Inflammatory macrophage (primary cell): ENCODE measurements at places on chromosomes 16 and 17.

DNA sequence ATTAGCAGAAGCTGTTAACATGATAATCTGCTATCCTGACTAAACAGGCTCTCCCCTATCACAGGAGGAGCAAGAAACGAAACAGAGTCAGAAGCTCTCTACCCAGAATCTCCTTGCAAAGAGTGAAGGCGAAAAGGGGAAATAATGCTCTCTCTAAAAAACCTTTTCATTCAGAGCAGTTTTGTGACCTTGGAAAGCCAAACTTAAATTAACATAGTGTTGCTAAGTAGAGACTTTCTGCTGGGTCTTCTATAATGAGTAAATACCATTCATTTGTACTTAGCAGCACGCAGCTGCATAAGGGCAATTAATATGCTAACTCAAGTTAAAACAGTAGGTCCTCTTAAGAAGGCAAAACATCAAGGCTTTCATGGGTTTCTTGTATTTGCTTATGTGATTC is 101.7 kb upstream of the GPR139 start:
- no peak for DNase-seq

DNA sequence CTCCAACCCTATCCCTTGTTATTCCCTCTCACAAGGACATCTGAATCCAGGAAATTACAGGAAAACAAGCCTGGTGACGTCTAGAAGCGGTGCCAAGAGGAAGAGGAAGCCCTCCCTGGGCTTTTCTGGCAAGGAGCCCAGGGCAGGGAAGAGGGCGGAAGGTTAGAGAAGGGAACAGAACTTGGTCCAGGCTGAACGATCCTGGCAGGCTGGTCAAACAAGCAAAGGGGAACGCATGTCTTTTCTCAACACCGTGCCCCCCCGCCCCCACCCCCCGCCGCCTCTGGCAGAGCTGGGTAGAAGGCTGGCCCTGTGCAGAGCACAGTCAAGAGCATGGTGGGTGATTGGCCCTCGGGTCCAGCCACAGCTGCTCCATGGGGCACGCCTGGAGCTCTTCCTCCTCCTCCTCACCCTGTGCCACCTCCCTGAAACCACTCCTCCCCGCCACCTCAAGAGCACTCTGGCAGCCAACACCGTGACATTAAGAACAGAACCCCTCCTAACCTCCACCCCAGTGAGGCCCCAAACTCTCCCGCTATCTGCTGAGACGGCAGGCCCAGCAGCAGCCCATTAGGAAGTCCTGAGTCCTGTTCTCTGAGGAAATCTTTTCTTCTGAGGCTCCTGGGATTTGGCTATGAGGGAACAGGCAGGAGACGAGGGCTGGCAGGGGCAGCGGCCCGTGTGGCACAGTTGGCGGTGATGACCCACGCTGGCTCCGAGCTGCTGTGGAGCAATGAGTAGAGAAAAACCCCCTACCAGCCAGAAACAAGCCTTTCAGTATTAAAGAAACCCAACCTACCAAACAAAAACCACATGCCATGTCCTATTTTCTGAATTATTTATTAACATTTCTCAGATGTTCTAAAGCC is 7.3 kb downstream of the C16orf86 start:
- DNase-seq: peak; percentile 82

DNA sequence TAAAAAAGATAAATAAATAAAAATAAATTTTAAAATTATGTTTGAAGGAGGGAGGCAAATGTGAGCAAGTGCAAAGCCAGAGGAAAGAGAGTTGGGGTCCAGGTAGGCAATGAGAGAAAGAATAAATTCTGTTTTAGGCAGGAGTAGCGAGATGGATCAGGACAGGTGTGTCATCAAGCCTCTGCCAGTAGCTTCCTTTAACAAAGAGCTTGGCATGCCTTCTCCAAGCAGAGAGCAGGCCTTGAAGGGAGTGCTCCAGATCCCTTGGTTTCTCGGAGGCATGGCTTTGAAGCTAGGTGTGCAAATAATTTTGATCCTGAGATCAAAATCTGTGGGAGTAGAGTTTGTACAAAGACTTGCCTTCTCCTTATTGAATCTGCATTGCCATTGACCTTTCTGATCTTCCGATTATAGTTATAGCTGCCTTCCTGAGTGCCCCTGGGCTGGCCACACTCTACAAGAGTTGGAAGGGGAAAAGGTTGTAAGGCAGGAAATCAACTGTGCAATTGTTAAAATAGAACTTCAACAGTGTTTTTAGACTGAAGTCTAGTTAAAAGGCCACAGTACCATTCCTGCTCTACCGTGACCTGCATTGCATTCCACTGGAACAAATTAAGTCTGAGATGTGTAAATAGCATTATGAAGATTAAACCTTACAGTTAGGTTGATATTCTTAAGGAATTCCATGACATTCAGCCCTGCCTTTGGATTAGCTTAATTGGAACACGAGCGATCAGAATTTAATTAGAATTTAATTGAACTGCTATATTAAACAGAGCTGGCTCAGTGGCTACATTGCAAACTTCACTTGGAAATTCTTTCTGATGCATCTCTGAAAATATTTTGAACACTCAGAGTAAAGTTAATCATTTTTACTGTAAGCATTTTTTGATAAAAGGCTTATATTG is 33.7 kb downstream of the IQCK start:
- no peak for DNase-seq

DNA sequence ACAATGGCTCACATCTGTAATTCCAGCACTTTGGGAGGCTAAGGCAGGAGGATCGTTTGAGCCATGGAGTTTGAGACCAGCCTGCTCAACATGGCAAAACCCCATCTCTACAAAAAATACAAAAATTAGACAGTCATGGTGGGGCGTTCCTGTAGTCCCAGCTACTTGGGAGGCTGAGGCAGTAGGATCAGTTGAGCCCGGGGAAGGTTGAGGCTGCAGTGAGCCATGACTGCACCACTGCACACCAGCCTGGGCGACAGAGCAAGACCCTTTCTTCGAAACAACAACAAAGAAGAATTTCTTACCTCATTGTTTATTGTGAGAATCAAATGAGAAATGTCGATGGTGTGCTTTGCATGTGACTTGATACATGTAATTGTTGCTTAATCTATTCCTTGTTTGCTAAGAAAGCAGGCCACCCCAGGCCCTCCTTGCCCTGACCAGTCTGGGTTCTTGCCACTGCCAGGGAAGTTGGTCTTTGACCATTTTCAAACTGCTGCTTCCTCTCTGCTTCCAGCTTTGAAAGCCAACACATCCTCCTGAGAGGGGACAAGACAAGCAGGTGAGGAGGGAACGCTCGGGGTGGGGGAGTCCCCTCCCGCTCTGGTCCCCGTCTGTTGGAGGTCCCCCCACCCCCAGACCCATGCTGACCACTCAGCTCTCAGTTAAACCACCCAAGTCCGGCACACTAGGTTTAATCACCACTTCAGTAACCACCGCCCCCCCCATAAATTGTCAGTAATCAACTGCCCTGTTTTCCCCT is 47.3 kb upstream of the CPNE2 start:
- DNase-seq: peak; percentile 36

DNA sequence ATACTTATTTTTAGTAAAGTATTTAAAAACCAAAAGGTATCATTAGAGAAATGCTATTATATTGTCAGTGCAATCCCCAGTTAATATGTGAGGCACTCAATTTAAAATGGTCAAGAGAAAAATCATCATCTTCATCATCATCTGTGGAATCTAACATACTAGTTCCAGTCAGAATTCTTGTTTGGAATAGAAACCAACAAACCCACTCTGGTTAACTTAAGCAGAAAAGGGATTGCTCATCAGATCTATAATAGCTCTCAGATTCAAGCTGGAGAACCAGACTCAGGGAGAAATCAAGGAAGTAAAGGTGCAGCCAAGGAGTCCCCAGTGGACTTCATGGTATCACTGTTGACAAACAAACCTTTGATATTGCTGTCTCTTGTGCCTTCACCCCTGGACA is 43.7 kb upstream of the KCNJ16 start:
- DNase-seq: no peak

- DNase-seq: no peak
These were observed 409.4 kb upstream of the ERCC4 start for GRCh38 chr16:13510425-13511151.

GRCh38 chr17:2240541-2240940 is 63.0 kb downstream of the SMG6 start:
- no peak for DNase-seq

GRCh38 chr17:27430383-27430840 is 25.8 kb upstream of the KSR1 start:
- DNase-seq: no peak

- no peak for DNase-seq
These were observed 1086.4 kb downstream of the CDH8 start for GRCh38 chr16:60949800-60950199.

DNA sequence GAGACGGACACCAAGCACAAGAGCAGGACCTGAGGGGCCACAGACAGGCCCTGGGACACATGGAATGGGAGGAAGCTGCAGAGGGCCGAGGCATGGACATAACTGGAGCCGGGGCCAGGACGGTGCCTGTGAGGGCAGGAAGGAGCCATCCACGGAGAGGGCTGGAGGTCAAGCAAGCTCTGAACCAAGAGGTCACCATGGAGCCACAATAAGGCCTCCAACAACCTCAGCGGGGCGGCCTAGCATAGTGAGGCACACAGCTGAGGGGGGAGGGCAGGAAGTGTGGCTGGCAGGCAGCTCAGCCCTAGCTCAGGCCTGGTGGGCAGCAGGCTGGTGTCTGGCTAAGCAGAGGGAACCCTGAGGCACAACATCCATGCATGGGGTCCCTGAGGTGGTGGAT is 4.4 kb downstream of the MCRIP1 start:
- DNase-seq: no peak

DNA sequence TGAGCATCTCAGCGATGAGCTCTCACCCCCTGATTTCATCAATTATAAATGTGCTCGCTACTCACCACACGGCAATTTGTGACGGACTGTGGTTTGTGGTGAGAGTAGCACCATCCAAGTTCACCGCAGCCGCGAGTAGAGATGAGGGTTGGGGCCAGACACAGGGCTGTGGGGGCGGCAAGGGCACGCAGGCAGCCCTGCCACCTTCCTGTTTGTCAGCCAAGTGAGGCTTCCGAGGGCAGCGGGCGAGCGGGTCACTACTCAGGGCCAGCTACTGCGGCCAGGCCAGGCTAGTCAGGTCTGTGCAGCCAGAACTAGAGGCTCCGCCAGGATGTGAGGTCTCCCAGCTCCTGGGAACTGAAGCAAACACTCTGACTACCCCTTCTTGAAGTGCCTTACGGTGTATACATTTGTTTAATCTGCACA is 39.6 kb upstream of the MEOX1 start:
- peak; percentile 48 for DNase-seq

DNA sequence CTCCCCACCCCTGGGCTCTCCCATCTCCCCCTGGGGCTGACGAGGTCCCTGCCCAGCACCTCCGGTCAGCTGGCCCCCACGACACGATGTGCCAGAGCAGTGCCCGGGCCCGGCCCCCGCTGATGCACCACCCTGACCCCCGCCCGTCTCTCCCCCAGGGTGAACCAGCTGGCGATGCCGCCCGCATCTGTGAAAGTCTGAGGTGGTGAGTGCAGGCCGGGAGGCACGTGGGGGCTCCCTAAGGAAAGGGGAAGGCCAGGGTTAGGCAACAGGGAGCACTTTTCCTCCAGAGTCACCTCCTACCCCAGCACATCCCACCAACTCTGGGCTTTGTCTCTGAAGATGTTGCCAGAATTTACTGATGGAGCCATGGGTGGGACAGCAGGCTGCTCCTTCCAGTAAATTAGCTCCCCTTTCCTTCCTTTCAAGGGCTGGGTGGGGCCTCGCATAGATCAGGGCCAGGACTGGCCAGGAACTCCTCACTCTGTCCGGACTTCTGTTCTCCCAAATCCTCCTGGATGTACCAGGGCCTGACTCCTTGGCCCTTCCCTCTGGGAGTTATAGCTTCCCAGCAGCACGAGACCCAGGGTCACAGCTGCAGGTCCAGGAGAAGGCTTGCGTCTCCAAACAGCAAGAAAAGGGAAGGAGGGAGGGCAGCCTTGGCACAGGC is 18.3 kb downstream of the MYBBP1A start:
- peak; percentile 45 for DNase-seq

DNA sequence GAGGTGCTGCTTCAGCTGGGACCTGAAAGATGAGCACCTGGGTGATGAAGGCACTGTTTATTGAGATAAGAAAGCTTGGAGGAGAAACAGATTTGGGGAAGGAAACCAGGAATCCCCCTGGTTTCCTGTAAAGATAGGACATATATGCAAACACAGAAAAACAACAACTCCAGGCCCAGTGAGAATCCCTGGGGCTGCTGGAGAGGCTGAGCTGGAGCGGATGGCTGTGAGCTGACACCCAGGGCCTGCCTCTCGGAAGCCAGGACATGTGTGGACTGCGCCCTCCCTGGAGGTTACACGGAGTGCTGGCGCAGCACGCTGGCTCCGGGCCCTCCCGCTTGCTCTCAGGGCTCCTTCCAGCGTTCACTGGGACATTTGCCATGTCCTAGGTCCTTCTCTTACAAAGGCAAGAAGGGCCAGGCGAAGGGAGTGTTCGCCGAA is 57.5 kb downstream of the CYB5B start:
- DNase-seq: no peak

DNA sequence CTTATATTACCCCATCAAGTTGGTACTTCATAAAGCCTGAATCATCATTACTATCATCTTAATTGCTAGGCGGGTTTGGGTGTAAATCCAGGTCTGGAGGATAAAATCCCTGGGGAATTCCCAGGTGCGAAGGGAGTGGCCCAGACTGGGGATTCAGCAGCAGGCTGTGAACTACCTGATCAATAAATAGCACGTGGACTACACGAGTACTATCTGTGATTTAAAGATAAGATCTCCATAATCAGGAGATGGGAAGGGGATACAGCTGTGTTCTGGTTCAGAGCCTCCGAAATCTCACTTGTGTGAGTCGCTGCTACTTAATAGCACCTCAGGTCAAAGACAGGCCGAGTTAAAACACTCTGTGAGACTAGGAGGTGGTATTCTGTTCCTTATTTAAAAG is 512.6 kb upstream of the ZFHX3 start:
- DNase-seq: no peak

DNA sequence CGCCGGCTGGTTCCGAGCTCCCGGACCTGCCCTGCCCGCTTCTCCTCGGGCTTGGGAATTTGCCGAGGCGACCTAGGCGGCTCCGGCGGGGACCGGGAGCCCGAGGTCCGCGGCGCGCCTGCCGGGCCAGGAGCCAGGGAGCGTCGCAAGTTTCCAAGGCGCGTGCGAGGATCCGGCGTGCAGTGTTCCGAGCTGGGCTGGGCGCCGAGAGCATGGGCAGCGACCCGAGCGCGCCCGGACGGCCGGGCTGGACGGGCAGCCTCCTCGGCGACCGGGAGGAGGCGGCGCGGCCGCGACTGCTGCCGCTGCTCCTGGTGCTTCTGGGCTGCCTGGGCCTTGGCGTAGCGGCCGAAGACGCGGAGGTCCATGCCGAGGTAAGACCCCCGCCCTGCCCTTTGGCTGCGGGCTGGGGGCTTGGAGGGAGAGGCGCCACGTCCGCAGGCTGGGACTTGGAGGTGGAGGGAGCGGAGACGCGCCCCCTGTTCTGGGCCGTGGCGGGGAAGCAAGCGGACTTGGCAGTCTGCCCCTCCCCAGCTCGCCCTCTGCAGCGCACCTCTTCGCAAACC is 668 bp downstream of the MMP15 start:
- peak; percentile 8 for DNase-seq

- DNase-seq: no peak
These were observed 95.6 kb downstream of the STXBP4 start for GRCh38 chr17:55063885-55064874.

- peak; percentile 43 for DNase-seq
These were observed 80.5 kb downstream of the MYH13 start for GRCh38 chr17:10292057-10292937.

- DNase-seq: no peak
These were observed 5.3 kb upstream of the DPEP1 start for GRCh38 chr16:89607937-89608740.
